Right forelimb (tissue), 1 donor: ENCODE measurements at places on chromosomes 11 and 22.

DNA sequence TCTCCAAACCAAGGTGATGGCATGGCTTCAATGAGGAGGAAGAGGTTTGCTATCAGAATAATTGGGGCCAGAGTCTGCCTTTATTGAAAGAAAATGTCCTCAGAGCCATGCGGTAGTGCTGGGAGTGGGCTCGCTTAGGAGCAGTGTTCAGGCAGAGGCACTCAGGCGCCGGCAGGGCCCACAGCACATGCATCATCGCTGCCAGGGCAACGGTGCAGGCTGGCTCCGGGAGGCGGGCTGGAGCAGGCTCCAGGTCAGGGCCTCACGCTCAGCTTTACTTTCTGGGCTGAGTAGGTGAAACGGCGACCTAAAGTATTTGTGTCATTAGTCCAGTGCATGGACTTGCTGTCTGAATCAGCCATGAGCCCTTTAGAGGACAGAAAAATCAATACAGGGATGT is 169.9 kb upstream of the CCDC90B start:
- DNase-seq, result no peak

DNA sequence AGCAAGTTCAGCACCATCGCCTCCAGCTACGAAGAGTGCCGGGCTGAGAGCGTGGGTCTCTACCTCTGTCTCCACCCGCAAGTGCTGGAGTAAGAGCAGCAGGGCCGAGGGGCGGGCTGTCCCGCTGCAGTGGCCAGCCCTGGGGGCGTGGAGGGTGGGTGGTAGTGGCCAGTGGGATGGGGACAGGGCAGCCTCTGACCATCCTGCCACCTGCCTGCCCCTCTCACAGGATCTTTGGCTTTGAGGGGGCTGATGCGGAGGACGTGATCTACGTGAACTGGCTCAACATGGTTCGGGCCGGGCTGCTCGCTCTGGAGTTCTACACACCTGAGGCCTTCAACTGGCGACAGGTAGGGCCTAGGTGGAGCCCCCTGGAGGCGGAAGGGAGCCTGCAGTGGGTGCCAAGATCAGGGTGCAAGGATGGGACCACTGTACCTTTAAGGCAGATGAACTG is 15.0 kb upstream of the BBS1 start:
- no peak for DNase-seq

GRCh38 chr11:62105667-62106191 is 18.1 kb upstream of the INCENP start:
- DNase-seq, result no peak

DNA sequence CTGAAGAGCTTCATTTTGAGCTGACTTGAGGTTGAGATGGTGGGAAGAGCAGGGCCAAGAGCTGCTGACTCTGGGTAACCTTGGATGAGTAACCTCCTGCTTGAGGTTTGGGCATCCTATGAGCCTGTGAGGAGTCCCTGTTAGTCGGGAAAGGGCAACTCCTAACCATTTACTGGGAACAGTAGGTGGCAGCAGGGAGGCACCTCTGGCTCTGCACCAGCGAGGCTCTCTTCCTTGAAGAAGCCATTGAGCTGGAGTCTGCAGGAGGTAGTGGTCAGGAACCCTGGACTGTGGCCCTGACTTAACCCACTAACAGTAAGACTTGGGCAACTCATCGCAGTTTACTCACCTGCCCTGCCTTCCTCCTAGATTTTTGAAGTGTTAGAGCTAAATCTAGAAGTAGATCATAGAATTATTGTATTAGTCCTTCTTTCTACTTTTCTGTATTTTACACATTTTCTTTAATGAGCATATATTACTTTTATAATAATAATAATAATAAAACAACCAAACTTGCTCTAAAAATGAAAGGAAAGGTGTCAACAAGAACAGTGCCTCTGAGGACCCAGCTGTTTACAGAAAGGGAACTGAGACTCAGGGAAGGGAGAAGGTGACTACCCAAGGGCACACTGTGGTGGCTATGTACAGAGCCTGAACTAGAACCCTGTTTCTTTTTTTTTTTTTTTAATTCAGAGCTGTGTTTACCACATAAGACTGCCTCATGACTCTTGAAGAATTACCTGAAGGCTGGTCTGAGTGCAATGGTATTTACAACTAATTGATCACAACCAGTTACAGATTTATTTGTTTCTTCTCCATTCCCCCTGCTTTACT is 47.5 kb downstream of the MEI1 start:
- DNase-seq, result peak; percentile 71

- DNase-seq, result no peak
Observed at GRCh38 chr11:46970913-46971625, 34.5 kb downstream of the CSTPP1 start.
